ENCODE measurements at places on chromosomes 7 and 10.

DNA sequence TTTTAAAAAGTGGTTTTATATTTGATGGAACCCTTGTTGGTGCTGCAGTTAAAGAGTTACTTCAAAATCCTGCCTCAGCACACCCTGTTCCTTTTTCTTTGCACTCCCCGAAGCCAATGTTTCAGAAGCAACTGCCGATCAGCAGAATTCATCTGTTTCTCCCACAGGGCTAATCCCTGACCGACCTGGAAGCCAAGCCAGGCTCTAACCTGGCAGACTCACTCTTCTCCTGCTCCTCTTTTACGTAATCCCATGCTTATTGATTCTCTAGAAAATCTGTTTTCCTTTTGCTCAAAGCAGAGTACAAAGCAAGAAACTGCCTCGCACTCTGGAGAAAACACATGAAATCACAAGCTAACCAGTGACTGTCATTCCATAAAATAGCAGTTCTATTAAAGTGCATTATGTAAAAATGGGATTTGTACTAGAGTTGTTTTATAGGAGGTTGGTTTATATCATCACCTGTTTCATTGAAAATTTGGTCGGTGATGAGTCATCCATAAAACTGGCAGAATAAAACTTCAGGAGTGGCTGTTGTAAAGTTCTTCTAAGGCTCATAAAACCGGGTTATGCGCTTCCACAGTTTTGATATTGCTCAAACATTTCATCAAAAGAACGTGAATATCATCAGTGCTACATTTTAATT lies 99.9 kb downstream of the CNTNAP2 start:
- DNase-seq, result no peak

GRCh38 chr10:105594296-105594695 lies 953.2 kb downstream of the SORCS3 start:
- DNase-seq, result no peak

- DNase-seq, result no peak
Observed at GRCh38 chr10:99667108-99667751, 7.9 kb downstream of the ENTPD7 start.

DNA sequence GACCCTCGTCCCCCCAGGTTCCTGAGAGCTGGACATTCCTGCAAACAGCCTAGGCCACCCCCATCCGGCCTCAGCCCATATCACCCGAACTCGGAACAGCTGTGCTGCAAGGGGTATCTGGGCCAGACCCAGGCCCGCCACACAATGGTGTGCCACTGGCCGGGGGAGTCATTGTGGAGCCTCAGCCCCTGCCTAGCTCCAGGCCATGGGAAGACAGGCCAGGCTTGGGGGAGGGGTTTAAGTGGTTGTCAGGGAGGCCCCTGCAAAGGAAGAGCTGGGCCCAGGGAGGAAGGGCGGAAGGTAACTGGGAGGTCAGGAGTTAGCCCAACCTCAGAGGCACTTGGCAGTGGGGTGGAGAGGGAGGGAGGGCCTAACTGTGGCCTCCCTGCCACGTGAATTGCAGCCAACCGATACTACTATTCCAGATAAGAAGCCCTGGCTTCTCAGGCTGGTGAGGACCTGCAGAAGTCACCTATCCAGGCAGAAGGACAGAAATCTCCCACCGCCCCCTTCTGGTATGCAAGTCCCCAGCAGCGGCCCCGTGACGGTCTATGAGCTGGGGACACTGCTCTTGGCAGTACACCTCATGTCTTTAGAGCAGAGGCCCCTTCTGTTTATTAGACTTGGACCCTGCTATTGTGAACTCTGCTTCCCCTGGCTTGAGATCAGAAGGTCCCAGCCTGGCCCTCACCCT lies 26.8 kb downstream of the VSIR start:
- no peak for DNase-seq

DNA sequence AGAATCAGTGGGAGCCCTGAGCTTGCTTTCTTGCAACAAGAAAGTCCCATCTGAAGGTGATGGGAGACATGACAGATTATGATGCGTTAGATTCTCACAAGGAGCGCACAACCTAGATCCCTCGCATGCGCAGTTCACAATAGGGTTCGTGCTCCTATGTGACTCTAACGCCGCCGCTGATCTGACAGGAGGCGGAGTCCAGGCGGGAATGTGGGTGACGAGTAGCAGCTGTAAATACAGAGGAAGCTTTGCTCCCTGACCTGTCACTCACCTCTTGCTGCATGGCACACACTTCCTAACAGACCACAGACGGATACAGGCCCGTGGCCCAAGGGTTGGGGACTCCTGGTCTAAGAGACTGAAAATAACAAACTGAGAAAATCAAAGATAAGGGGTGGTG lies 1163.4 kb upstream of the AUTS2 start:
- no peak for DNase-seq
